ENCODE measurements at places on chromosomes 3 and 15. TPM values are rescaled to one million over a fixed set of nuclear protein-coding genes. Genes with fewer than 3 reads are reported as not detected.

The BRPF1 gene
- 30.6 TPM for total RNA-seq

The LEKR1 gene
- 0.56 TPM for total RNA-seq

The PLD1 gene
- 0.61 TPM for total RNA-seq

The GMNC gene
- 0.64 TPM for total RNA-seq

The JMJD7 gene
- total RNA-seq = 26.6 TPM

The RBMS3 gene
- 65.1 TPM for total RNA-seq

DNA sequence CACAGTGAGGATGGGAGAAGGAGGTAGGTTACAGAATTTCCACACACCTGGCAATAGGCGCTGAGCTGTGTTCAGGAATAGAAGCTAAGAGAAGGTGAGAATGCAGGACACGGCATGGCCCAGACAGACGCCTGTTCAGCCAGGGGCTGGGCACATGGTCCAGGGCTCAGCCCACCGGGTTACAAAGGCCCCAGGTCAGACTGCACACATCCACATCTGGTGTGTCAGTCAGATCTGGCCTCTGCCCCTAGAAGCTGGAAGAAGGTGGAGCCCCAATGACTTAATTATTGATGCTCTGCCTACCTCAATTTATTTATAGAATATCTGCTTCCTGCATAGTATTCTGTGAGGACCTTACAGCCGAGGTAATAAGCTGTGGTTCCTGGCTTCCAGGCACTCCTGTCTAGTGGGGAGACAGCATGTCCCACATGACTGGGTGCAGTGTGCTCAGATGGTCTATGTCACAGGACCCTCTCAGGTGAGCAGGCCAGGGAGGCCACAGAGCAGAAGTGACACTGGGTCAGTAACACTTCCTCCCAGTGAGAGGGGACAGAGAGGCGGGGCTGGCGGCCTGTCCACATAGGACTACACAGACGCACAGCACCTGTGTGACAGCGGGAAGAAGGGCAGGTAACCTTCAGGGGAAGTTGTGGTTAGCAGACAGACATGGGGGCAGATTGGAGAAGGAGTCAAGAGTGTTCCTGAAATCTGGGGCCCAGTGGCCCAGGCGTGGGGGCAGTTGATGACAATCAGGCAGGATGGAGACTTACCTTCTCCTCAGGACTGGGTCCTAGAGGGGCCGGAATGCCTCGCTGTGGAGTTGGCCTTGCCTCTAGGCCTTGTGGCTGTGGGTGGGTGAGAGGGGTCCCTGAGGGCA, 38.6 kb upstream of the PLXNA1 start:
- no peak overlapping the region for H3K4me3 ChIP-seq
- no peak overlapping the region for H3K27ac ChIP-seq
- H3K4me1 ChIP-seq = peaks cover 7% of the 10 kb centered on the region
- H3K27me3 ChIP-seq = peaks cover 13% of the 10 kb centered on the region

DNA sequence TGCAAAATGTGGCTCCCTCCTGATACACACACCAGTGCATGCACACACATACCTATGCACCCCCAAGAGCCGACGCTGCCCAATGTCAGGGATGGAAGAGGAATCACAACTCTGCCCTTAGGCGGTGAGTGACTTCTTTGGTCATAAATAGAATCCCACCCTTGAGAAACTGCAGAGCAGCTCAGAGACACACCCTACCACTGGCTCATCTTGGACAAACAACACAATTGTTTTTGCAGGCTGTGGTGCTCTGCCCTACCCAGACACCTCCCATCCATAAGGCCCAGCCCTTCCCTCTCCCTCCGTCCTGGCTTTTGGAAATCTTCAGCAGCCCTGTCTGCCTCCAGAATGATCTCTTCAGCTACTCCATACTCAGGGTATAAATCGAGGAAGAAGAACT, 73.8 kb upstream of the HRH1 start:
- no peaks in the 10 kb centered on the region for H3K4me1 ChIP-seq
- peaks cover 4% of the 10 kb centered on the region for H3K36me3 ChIP-seq
- H3K27me3 ChIP-seq = peaks cover 2% of the 10 kb centered on the region
- no peak for DNase-seq
- H3K27ac ChIP-seq = no peak overlapping the region

- H3K36me3 ChIP-seq = no peaks in the 10 kb centered on the region
- peaks cover 11% of the 10 kb centered on the region for H3K4me1 ChIP-seq
- no peak overlapping the region for H3K27ac ChIP-seq
Observed at GRCh38 chr15:89171136-89172072, 50.0 kb downstream of the RLBP1 start.

GRCh38 chr15:43954181-43954621, 127.4 kb downstream of the WDR76 start:
- H3K27ac ChIP-seq = peak overlapping the region; percentile 44
- H3K27me3 ChIP-seq = peaks cover 2% of the 10 kb centered on the region
- H3K4me1 ChIP-seq = peaks cover 41% of the 10 kb centered on the region

DNA sequence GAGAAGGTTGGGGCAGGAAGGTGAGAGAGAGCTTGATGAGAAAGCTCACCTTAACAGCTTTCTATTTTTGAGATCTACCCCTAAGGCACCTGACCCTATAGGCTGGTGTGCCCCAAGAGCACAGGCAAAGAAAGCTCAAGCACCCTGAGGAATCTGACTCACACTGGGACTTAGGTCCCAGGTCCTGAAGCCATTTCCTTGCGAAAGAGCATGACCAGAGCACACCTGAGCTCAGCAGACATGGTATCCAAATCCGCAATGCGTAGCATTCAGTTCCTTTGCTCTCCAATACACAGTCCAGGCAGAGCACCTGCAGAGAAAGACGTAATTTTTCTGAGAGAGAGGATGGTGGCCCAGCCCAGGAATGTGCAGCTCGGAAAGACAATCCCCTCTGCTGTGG, 112.1 kb upstream of the LPP start:
- H3K36me3 ChIP-seq = no peaks in the 10 kb centered on the region
- no peaks in the 10 kb centered on the region for H3K4me1 ChIP-seq
- no peak for DNase-seq
- no peak overlapping the region for H3K4me3 ChIP-seq
- no peaks in the 10 kb centered on the region for H3K27me3 ChIP-seq
- no peak overlapping the region for H3K27ac ChIP-seq

DNA sequence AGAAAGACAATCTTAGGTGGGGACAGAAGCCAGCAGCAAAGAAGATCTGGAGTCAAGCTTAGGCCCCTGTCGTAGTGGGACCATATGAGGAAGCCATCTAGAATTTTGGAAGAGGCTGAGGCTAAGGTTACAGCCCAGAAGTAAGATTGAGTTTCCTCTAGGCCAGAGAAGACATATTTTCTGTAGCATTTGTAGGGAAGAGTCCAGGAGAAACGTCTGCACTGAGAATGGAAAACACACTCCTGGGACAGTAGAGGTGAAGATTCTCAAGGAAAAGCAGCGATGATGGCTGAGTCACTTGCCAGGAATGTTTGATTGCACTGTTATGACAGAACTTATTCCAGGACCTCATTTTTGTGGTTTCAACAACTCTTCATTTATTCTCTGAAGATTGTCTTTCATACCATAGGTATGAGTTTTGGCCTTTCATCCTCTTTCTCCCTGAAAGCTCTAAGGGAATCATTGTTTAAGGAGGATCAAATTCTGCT, 107.2 kb downstream of the GTPBP8 start:
- H3K27ac ChIP-seq = no peak overlapping the region
- H3K4me1 ChIP-seq = peaks cover 3% of the 10 kb centered on the region
- H3K27me3 ChIP-seq = no peaks in the 10 kb centered on the region
- H3K4me3 ChIP-seq = no peak overlapping the region

DNA sequence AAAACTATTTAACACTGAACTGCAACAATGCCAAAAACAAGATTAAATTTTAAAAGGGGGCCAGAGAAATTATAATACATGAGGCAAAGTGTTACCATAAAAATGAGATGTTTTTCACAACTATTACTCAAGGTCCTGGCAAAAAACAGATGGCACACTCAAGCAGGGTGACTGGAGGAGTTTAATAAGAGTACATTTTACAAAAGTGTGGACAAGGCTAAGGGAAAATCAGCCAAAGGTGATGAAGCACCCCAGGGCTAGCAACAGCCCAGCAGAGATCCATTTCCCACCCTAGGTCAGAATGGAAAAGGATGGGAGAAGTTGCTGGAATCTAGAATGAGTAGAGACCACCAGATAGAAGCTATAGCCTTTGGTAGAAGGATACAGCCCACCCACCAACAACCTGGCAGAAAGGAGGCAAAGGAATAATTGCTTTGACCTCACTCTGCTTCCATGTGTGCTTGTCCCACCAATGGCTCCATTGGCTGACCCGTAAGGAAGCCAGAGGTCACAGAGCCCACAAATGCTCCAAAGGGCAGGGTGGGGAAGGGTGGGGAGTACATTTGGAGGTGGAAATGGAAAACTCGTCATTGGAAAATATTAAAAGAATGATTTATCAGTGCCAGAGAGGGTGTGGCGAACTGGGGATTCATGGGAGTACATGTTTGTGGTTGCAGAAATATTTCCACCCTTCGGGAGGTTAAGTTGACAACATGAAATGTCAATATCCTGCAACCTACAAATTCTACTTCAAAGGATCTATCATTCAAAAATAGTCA, 161.0 kb upstream of the UBE2E2 start:
- no peak overlapping the region for H3K4me3 ChIP-seq
- no peaks in the 10 kb centered on the region for H3K36me3 ChIP-seq
- no peaks in the 10 kb centered on the region for H3K27me3 ChIP-seq
- DNase-seq = no peak

DNA sequence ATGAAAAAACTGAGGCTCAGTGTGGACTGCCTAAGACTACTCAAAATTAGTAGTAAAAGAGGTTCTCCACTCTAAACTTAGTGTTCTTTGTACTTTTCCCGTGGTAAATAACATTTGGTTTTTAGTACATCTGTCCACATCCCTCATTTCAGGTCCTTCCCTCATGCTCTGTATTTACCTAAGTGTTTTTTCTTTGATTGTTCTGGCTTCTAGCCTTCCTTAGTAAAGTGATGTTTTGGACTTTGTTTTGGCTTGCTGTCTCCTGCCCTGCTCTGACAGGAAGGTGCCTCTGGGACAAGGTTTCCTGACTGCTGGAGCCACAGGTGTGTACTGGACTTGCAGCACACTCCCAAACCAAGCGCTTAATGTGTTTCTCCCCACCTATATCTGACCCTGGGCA, 29.9 kb upstream of the ALDH1A2 start:
- DNase-seq = no peak
- H3K27me3 ChIP-seq = no peaks in the 10 kb centered on the region
- H3K27ac ChIP-seq = no peak overlapping the region
- no peak overlapping the region for H3K4me3 ChIP-seq
- no peaks in the 10 kb centered on the region for H3K36me3 ChIP-seq

DNA sequence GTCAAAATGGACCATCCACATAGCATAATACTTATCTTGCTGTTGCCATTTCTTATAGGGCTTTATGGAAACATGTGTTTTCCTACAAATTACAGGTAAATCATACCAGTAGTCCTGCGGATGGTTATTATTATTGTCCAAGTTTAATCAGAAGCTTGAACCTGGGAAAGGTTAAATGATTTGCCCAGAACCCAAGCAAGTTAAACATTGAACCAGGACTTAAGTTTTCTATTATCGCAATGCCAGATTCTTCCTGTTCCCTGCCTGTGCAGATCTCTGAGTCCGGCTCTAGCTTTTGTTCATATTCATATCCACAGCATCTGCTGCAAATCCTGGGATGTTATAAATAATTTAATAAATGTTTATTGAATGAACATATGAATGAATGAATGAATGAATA, 12.5 kb downstream of the LPP start:
- no peak for DNase-seq
- no peaks in the 10 kb centered on the region for H3K36me3 ChIP-seq
- no peaks in the 10 kb centered on the region for H3K4me1 ChIP-seq
- no peak overlapping the region for H3K4me3 ChIP-seq

GRCh38 chr3:55320928-55321327, 166.2 kb downstream of the WNT5A start:
- no peaks in the 10 kb centered on the region for H3K4me1 ChIP-seq
- H3K27me3 ChIP-seq = peaks cover 5% of the 10 kb centered on the region
- H3K27ac ChIP-seq = no peak overlapping the region
- no peak for DNase-seq
- H3K36me3 ChIP-seq = peaks cover 4% of the 10 kb centered on the region

DNA sequence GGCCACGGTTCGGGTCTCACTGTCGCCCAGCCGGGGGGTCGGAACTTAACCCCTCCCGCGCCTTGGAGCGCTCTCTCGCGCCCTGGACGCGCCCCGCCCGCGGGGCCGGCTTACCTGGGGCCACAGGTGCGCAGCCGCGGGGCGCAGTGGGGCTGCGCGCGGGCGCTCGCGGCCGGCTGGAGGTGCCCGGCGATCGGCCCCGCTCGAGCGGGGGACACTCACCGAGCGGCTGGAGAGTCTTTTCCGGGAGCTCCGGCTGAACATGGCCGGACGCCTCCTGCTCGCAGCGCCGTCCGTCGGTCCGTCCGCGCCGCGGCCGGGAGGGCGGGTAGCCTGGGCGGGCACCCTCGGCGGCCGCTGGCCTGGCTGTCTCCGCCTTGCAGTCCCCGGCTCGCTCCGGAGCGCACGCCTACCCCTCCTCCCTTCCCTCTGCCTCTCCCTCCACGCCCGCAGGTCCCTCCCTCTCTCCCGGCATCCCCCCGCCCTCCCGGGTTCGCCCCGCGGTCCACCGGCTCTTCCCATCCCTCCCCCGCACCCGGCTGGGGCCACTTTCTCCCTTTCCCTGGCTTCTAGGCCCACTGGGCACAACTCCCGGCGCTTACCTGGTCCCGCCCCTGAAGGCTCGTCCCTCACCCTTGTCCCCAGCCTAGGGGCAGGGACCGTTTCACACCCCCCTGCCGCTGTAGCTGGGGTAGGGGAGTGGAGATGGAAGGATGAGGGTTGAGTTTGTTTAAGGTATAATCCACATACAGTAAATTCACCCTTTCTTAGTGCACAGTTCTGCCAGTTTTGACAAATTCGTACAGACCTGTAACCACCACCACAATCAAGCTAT, 220.1 kb upstream of the PRICKLE2 start:
- peak; percentile 79 for DNase-seq
- no peak overlapping the region for H3K27ac ChIP-seq
- H3K36me3 ChIP-seq = no peaks in the 10 kb centered on the region
- no peaks in the 10 kb centered on the region for H3K4me1 ChIP-seq

GRCh38 chr3:160475884-160476283, 26.3 kb upstream of the TRIM59 start:
- no peaks in the 10 kb centered on the region for H3K27me3 ChIP-seq
- no peak for DNase-seq
- H3K4me1 ChIP-seq = no peaks in the 10 kb centered on the region

- no peak overlapping the region for H3K4me3 ChIP-seq
- DNase-seq = no peak
- peaks cover 4% of the 10 kb centered on the region for H3K27me3 ChIP-seq
- peaks cover 11% of the 10 kb centered on the region for H3K4me1 ChIP-seq
Observed at GRCh38 chr3:186967686-186968085, 37.4 kb downstream of the ST6GAL1 start.

DNA sequence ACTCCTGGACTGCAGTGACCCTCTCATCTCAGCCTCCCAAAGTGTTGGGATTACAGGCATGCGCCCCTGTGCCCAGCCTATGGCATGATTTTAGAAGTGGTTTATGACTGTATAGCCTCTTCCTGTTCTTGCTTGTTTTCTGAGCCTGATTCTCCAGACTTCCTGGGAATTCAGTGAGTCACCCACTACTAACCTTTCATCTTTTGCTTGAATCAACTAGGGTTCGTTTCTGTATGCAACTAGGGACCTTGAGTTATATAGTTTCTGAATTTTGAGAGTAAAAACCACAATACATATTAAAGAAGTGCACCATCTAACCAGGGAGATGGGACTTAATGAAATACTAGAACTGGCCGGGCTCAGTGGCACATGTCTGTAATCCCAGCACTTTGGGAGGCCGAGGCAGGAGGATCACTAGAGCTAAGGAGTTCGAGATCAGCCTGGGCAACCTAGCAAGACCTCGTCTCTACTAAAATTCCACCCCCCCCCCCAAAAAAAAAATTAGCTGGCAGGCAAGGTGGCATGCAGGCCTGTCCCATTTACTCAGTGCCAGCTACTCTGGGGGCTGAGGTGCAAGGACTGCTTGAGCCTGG, 76.0 kb downstream of the ZNF609 start:
- no peak for DNase-seq
- no peak overlapping the region for H3K27ac ChIP-seq
- H3K36me3 ChIP-seq = no peaks in the 10 kb centered on the region
- peaks cover 10% of the 10 kb centered on the region for H3K4me1 ChIP-seq
